ENCODE measurements at places on chromosomes 3 and 15.
A peak's percentile ranks its signal among the peaks of the same experiment; 100 is the strongest.

- no peak for DNase-seq
Measured at GRCh38 chr3:178421069-178421468, 115.2 kb upstream of the KCNMB2 start.

GRCh38 chr3:120469882-120470301, 19.1 kb upstream of the FSTL1 start:
- no peak for DNase-seq

GRCh38 chr3:112958811-112959560, 15.9 kb downstream of the CD200R1 start:
- DNase-seq = no peak

- DNase-seq = no peak
Measured at GRCh38 chr3:12231431-12231830, 57.4 kb upstream of the PPARG start.

GRCh38 chr3:66483006-66483405, 17.8 kb downstream of the LRIG1 start:
- no peak for DNase-seq

DNA sequence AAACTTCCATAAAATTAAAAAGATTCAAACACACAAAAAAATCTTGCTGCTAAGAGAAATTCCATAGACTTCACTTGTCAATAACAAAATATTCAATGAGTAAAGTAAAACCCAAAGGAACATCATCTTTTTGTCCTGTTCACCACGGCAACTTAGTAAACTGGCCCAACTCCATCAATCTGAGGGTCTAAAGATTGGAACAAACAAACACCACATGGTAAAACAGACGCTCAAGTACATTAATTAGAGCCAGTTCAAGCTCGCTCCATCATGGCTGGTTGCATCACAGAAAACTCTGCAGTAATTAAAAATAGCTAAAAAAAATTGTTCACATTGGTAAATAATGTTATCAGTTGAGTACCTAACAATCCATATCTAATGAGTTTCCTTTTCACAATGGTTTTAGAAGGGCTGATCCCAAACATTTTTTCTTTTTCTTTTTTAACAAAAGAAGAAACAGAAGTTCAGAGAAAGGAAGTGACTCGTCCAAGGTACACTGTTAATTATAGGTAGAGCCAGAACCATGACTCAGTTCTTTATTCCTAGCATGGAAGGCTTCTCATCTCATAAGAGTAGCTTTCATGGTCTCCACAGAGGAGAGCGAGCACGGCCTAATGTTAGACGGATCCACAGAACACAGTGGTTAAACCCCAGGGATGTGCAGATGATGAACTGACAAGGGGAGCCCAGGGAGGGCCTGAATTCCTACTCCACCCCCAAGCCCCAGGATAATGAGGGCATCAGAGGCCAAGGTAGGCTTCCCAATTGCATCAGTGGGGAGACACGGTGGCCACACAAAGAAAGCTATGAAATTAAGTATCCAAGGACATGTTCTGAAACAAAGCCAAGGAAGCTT, 79.2 kb upstream of the ARHGEF3 start:
- DNase-seq = no peak

DNA sequence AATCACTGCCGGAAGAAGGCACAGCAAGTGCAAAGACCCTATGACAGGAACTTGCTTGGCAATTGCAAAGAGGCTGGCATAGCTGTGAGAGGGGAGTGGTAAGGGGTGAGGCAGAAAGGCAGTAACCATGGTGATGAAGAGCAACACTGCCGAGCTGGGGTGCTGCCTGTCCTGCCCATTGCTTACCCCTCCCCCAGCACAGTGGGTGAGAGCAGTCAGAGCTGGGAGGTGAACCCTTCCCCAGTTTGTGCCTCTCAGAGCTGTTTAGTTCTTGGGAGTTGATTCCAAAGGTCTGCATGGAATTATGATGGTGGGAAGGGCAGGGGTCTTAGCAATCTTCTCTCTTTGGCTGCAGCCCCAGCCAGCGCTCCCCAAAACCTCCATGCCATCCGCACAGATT, 8.8 kb downstream of the TYRO3 start:
- DNase-seq = no peak

DNA sequence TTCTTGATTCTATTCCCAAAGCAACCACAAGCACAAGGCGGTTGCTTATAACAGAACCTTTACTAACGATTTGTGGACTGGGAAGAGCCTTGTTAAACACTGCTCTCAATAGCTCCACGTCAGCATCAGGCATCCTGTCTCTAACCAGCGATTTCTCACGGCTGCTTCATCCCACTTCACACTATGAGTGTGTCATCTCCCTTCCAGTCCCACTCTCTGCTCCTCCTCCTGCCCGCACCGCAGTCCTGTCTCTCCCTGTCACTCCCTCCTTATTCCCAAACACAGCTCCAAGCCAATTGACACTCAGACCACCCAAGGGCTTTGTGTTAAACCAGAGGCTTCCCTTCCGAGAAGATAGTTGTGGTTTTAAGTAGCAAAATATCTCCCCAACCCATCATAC, 94.8 kb downstream of the ABHD5 start:
- no peak for DNase-seq

DNA sequence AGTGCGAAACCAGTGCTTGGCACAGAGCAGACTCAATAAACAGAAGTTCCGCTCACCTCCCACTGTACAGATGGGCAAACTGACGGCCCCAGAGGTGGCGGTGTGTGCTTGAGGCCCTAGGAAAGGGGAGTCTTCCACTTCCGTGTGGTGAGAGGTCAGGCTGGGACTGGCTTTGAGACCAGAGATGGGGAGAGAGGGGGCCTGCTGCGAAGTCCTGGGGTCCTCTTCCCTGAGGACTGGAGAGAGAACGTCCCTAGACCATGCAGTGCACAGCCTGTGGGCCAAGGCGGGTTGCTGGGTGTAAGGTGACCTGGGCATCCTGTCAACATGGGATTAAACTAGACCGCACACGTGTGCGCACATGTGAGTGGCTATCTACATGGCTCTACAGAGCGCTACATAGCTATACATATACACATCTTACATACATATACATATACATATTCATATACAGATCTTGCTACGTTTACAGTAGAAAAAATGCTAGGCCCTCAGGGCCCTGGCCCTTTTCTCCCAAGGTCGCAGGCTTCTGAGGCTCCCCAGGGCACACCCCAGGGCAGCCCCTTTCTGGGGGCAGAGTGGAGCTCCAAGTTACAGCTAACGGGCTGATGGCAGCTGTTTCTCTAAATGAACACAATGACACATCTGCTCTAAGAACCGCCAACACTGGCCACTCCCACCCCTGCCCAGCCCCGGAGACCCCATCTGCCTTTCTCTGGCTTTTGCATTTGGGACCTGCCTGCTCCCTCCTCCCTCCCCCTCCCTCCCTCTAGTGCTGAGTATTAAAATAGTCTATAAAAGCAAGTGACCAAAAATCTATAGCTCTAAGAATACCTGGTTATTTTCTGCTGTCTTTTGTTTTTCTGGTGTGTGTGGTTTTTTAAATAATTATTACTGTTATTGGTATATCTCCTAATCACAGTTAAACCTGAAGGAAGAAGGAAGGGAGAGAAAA, 47.0 kb downstream of the HCN4 start:
- DNase-seq = no peak

DNA sequence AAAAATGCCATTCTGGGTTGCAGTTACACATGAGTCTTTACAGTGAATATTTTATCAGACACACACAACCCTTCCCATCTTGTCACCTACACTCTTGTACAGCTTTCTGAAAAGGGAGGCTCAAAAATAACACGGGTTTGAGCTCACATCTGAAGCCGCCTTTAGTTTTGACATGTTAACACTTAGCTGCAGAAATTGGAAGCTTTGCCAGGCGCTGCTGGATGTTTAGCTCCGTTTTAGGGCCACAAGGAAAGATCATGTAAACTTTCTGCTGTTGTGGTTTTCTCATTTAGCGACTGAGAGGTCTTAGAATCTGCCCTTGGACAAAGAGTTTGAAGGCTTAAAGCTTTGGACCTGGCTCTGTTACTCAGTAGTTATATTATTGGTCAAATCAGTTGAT, 120.1 kb downstream of the OXNAD1 start:
- DNase-seq = no peak

GRCh38 chr3:30578479-30578878, 27.9 kb upstream of the TGFBR2 start:
- no peak for DNase-seq

- no peak for DNase-seq
Measured at GRCh38 chr3:25587094-25587493, 77.6 kb downstream of the TOP2B start.

DNA sequence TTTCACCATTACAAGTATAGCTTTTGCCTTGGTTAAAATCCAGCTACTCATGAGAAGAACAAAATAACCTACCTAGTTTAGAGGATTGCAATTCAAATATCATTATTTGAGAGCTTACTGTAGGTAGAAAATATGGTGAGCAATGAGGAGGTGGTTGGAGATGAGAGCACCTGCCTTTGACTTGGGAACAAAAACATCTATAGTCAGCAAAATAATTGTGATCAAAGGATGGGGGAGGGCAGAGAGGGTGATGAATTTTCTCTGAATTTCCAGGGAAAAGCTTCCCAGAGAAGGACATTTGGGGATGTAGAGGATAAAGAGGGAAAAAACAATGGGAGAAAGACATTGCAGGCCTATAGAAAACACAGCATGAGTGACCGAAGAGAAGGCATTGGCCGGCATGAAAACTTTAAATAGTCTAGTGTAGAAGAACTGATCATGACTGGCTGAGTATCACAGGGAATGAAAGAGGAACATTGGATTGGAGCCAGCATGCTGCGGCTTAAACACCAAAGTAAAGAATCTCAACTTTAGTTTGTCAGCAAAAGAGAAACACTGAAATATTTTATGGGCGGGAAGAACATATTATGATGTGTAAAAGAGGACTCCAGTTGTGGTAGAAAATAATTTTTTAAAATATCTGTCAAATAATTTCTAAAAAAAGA, 581.3 kb downstream of the UNC13C start:
- no peak for DNase-seq

GRCh38 chr3:5458526-5458925, 271.0 kb downstream of the EDEM1 start:
- DNase-seq = no peak

DNA sequence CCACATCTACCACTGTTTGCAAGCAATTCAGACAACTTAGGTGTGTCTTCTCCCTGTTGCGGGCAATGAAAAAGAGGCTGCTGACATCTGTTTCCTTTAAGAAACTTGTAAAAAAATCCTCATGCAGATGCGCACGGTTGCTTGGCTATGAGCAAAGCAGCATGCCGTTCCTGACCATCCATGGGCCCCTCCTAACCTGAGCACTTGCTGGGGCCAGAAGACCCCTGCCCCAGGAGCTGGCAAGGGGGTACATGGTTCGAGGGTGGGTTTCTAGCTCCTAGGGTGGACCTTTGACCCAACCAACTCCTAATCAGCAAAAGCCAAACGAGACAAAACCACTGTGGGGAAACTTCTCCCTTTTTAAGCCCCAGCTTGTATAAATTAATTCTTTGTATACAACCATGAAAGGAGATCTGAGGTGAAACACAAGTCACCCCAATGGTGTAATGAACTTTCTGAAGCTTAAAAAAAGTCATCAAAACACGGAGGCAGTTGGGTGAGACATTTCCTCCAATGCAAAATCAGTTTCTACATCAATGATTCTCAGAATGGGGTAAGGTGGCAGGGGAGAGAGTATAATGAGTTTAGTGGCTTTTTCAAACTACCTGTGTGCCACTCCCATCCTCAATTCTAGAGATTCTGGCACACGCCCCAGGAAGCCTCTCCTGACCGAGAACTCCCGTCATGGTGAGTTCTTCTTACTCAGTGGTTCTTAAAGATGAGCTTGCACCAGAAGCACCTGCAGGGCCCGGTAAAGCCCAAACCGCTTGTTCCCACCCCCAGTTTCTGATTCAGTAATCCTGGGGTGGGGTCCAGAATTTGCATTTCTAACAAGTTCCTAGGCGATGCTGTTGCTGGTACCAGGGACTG, 44.1 kb downstream of the CPN2 start:
- DNase-seq = no peak

GRCh38 chr3:185215873-185216606, 37.8 kb downstream of the EHHADH start:
- DNase-seq = no peak

DNA sequence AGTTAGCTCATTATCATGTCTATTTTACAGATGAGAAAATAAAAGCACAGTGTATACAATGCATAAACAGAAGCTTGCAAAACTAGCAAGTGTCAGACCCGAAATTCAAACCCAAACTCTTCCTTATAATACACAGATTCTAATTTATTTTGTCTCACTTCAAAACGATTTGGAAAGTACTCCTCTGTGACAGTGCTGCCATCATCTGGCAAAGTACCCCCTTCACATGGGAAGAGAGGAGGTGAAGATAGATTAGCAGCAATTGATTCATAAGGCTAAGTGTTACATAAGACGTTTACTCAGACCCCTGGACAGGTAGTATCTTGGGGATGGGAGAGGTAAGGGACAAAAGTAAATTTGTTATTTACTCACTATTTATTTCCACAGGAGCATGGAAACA, 744.0 kb upstream of the SGO1 start:
- no peak for DNase-seq

DNA sequence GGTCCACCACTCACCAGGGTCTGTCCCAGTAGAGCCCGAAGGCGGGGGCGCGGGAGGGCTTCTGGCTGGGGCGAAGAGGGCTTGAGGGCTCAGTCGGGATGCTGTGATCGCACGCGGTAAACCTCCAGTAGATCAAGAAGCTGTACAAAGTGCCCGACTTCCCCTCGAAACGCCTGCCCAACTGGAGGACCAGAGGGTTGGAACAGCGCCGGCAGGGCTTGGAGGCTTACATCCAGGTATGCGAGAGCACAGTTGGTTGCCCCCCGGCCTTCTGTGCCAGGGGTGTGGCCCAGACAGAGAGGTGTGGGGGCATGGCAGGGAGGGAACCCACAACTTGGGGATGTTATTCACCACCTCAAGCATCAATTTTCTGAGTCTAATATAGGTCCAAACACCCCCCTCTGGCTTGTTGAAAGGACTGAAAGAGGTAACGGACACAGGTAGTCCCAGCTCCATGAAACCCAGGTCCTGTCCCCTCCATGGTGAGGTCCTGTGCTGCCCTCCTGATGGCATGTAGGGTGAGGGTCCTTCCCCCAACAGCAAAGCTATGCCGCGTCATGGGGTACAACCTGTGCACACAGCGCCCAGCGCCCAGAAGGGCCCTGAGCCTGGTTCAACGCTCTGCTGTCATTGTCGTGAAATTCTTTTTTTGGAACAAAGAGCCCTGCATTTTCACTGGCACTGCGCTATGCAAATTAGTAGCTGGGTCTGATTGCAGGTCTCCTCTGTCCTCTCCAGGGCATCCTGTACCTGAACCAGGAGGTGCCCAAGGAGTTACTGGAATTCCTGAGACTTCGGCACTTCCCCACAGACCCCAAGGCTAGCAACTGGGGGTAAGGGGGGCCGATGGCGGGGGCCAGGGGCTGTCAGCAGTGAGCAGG, 1.2 kb downstream of the SNX22 start:
- peak; percentile 17 for DNase-seq

- DNase-seq = peak; percentile 92
Measured at GRCh38 chr3:12994607-12995388, 78.4 kb downstream of the IQSEC1 start.

GRCh38 chr3:141735176-141735575, 2.9 kb upstream of the RNF7 start:
- no peak for DNase-seq

- no peak for DNase-seq
Measured at GRCh38 chr3:82473864-82474541, 712.6 kb upstream of the GBE1 start.

- no peak for DNase-seq
Measured at GRCh38 chr3:154307363-154307762, 16.9 kb downstream of the DHX36 start.

All from activated naive CD8-positive, alpha-beta T cell treated with anti-CD3 and anti-CD28 coated beads for 36 hours (primary cell).